Stimulated activated CD4-positive, alpha-beta T cell treated with anti-CD3 and anti-CD28 coated beads, Interleukin-2, amount 100 ng/mL, for 4 hours (primary cell): ENCODE measurements at places on chromosomes 2 and 18.

GRCh38 chr2:241817126-241817820, 8.3 kb downstream of the NEU4 start:
- no peak for DNase-seq

DNA sequence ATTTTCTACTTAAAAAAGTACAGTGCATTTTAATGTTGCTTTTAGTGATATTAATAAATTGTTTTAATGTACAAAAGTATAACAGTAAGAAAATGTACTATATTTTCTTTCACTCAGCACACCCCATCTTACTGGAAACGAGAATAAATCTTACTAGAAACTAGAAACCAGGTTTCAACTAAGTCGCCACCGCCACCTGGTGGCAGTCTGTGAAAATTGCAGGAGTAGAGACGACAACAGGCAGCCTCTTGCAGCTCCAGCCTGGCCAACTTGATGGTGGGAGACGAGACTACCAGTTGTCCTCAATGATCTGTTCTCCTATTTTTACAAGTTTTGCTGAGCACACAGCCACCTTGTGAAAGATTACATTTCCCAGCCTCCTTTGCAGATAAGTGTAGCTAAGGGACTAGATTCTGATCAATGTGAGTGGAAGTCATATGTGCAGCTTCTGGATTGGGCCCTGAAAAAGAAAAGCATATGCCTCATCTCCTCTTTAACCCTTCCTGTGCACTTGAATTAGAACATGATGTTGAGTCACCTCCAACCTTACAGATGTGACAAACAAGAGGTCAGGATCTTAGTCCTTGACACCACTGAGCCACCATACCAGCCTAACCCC, 8.7 kb downstream of the OTOF start:
- DNase-seq = peak; percentile 28

- DNase-seq = no peak
These were observed 86.9 kb downstream of the KCTD1 start for GRCh38 chr18:26461405-26461804.

- DNase-seq = no peak
These were observed 955.4 kb upstream of the FANCL start for GRCh38 chr2:59196491-59196890.

GRCh38 chr18:12651651-12652050, 6.3 kb downstream of the SPIRE1 start:
- DNase-seq = no peak

- no peak for DNase-seq
These were observed 384.5 kb downstream of the MTX2 start for GRCh38 chr2:176653479-176654443.

DNA sequence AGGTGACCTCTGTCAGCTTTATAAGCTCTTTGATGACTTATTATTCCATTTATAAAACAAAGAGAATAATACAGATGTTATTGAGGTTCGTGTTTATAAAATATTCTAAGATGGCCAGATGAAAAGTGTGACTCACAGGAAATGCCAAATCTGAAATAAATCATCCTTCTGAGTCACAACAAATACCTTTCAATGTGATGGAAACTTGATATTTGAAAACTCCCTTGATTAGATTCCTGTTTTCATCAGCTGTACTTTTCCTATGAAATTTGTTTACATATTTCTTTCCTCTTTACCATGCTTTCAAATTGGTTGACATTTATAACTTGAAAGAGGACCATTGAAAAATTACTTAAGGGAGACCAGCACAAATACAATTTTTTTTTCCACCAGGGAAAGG, 30.6 kb upstream of the PPP1R1C start:
- DNase-seq = no peak

GRCh38 chr2:200665626-200666453, 80.0 kb downstream of the AOX1 start:
- no peak for DNase-seq

DNA sequence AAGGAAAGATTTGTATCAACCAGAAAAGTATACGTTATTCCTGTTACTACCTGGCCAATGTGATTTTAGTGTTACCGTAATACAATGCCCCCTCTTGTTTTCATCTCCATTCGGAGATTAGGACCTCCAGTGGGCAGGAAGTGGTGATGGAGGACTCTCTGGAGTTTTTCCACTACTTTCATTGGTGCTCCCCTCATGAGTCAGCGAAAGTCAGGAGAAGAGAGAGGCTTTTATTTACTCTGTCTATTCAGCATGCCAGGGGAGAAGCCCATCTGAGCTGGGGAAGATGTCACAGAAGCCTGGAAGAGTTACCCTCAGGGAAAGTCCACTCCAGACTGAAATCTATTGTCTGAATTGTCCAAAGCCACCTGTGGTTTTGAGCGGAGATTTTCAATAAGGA, 88.2 kb upstream of the THUMPD2 start:
- no peak for DNase-seq

DNA sequence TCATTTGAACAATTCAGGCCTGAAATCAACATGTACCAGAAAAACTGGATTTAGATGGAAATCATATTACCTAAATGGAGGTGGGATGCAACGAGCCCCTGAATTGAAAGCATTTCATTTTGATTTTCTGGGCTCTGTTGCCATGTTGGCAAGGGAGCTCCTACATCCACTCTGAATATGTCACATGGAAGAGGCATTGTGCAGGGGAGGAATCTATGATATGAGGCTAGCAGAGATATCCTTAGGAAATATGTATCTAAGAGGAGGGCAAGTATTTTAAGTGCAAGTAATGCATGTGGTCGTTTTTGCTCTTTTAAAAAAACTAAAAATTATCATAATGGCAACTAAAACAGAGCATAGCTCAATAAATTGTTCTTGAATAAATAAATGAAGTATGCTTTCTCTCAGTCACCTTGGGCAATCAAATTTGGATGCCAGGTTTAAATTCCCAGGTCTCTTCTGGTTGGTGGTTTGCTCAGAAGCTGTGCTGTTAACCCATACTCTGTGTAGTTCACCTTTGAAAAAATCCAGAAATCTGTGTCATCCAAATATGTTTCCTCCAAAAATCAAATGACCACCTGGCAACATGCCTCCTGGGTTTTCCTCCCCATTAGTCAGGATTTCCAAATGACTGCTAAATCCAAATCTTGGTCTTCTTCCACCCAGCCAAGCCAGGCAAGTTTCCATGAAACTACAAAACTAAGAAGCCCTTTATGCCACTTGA, 6.5 kb upstream of the LGALSL start:
- DNase-seq = no peak

DNA sequence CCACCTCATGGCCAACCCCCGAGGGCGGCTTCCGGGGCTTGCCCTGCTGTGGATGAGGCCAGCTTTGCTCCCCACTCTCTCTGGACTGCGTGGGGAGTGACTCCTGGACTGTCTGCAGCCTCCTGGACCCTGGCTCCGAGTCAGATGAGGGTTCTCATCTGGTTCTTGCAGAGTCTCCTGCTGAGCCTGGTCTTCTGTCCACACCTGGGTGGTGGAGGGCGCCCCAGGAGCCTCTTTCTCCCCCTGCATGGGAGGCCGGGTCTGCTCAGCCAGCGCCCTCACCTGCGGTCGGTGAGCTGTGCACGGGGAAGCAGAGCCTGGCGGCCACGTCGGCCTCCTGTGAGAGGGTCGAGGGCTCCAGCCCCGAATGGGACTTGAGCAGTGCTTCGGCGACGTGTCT, 78.3 kb downstream of the RTP5 start:
- DNase-seq = no peak

- no peak for DNase-seq
These were observed 1374.9 kb upstream of the CELF4 start for GRCh38 chr18:38940475-38940862.

DNA sequence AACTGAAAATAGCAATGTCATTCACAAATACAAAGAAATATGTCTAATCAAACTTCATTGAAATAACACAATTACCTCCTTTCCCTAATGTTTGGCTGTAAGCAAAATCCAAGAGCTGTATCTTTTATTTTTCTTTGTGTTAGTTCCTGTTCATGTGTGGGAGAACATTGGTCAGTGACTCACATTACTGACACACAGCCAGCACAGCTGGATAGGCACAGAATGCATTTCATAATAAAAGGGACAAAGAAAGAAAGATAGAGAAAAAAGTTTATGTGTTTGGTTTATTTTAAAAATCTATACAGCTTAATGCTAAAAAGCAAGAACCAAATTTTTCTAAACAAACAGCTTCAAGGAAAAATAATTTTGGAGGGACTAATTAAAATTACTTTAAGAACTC, 185.6 kb upstream of the COL3A1 start:
- no peak for DNase-seq

- no peak for DNase-seq
These were observed 318.1 kb upstream of the HS6ST1 start for GRCh38 chr2:128636802-128637147.

DNA sequence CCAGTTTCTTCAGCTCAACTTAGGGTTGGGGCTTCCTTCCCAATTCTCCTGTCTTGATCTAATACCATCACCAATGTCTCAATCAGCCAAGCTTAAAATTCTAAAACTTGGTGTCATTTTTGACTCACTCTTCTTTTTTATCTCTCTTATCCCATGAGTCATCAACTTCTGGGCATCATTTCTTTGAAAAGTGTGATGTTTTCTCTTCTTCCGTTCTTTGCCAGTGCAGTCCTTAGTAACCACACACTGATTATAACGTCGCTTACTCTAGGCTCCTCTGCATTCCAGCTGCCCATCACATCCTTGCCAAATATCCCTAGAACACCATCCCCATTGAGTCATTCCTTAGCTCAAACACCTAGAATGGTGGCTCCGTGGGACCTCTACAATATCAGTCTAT, 27.4 kb upstream of the MRO start:
- no peak for DNase-seq

- DNase-seq = no peak
These were observed 120.9 kb upstream of the CDH19 start for GRCh38 chr18:66724664-66725356.

DNA sequence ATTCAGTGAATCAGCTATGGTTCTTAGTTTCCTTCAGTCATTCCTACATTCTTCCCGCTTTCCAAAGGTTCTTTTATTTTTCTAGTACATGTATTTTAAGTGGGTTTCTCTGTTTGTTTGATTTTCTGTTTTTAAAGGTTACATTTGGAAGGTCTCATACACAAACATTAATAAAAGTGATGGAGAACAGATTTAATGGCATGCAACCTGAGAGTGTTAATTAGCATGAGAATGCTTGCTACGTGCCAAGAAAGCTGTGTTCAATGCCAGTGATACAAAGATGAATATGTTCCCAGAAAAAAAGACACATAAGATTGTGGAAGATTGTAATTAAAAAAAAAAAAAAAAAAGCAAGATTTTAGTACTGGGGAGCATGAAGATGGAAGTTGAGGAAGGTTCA, 61.8 kb upstream of the CDC42EP3 start:
- DNase-seq = no peak

- no peak for DNase-seq
These were observed 27.1 kb downstream of the SLC38A11 start for GRCh38 chr2:164928101-164928673.

- no peak for DNase-seq
These were observed 37.6 kb upstream of the PMAIP1 start for GRCh38 chr18:59861963-59862819.

DNA sequence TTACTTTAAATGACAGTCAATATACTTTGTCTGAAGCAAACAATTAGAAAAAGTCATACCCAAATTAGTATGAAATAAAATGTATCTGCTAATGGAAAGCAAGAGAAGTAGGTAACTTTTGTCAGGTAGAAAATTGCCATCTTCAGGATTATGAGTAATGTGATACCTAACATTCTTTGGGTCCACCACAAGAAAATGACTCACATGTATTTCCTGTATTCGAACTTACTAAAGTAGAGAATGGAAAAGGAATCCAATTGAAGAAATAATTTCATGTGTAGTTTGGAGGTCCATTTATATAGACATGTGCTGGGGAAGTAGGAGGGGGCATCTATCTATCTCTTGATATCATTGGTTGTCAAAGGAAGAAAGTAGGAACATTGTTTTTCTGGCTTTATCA, 636.2 kb upstream of the CHAC2 start:
- no peak for DNase-seq

- no peak for DNase-seq
These were observed 184.5 kb upstream of the VRK2 start for GRCh38 chr2:57862153-57862552.

DNA sequence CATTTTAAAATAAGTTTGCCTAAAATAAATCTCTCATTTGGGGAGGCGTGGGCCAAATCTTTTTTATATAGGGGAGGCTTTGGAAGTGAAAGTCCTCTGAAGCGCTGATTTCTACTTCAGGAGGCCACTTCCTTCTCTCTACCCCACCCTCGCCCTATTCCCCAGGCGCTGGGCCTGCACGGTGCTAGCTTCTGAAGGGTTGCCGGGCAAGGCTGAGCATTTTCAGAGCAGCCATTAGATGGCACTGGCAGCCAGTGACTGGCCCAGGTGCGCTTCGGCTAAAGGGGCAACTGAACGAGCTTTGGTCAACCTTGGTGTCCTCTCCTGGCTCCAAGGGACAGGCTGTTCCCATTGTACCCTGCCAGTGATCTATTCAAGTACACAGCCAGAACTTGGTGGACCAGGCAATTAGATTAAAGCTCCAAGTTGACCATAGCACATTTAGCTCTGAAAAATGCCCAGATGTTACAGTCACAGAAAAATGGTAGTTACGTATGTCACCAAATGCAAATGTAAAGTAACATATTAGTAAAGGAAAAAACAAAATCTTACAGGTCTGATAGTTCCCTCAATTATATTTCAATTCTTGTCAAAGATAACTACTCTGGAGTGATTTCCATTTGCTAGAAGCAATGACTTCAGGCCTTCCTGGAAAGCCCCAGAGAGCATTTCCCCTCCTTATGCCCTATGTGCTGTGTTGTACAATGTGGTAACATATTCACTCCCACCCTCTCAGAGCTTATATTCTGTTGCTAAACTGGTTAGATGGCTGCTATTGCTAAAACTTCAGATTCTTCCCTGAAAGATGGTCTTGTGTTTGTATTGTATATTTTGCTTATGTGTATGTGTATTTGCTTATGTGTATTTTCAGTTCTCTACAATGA, 2.1 kb downstream of the POMC start:
- peak; percentile 9 for DNase-seq

DNA sequence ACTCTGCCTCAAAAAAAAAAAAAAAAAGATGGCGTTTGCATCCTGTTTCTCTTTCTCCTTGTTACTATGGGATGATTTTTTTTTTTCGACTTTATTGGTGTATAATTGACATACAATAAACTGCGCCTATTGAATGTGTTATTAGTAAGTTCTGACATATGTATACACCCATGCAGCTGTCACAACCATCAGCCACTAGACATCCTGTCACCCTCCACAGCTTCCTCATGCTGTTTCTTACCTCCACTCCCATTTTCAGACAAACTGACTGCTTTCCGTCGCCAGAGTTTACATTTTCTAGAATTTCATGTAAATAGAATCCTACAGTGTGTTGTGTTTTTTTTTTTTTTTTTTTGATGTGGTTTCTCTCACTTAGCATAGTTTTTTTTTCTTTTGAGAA, 27.9 kb downstream of the RRM2 start:
- DNase-seq = no peak

DNA sequence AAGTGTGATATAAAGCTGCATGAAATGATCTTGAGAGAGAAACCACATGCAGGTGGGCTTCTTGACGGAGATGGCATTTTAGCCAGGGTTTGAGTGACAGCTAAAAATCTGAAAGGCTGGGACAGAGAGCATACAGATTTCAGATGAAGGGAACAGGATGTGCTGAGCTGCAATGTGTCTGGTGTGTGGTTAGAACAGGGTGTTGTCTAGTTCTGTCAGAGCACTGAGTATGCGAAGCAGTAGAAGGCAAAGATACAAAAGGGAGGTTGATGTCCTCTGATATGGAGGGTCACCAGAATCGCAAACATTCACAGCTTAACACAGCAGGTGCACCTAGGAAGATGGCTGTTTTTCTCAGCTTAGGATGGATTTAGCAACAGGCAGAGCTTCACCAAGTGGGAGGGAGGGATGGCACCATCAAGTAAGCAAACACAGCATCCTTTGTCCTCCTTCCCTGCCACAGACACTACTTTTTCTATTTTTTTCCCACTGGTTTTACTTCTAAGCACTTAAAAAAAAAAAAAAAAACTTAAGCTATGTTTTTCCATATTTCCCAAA, 182.5 kb downstream of the TMX3 start:
- DNase-seq = no peak
